ENCODE measurements at places on chromosomes 4 and X.
A peak's percentile ranks its signal among the peaks of the same experiment; 100 is the strongest.

GRCh38 chr4:41943506-41943905 is 8.3 kb downstream of the TMEM33 start:
- no peak for DNase-seq

- DNase-seq: no peak
Observed at GRCh38 chrX:134374294-134374693, 85.7 kb upstream of the HPRT1 start.

- no peak for DNase-seq
Observed at GRCh38 chr4:93831716-93832496, 3.4 kb downstream of the ATOH1 start.

GRCh38 chrX:141714680-141715079 is 16.1 kb upstream of the SPANXD start:
- no peak for DNase-seq

DNA sequence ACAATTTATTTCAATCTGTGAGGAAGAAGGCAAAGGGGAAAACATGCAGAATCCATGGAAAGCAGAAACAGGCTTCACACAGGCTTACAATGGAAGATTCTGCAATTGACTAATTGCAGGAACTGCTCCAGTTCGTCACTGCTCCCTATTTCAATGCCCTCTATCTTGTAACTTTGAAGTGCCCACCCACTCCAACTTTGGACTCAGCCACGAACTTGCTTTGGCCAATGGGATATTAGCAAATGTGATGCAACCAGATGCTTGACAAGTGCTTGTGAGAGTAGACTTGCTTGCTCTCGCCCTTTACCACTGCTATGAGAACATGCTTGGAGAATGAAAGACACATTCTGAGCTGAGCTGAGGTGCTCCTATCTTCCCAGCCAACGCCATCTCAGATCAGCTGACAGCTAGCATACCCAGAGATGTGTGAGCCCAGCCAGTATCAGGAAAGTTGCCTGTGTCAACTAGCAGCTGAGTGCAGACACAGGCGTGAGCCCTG is 105.7 kb upstream of the PTCHD1 start:
- no peak for DNase-seq

DNA sequence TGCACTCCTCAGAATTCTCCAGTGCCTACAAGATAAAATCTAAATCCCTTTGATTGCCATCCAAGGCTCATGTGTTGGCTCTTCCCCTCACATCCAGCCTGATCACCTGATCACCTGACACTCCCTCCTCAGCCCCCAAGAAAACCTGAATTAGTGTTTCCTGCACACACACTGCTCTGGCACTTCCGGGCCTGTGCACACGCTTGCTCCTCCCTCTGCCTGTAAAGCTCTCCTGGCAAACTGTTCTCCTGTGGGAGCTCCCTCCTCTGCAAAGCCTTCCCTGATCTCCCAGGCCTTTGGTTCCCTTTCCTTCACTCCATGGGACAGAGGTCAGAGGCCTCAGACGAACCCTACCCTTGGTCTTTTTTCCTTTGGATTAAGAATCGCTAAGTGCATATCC is 19.9 kb downstream of the PHKA2 start:
- DNase-seq: no peak

DNA sequence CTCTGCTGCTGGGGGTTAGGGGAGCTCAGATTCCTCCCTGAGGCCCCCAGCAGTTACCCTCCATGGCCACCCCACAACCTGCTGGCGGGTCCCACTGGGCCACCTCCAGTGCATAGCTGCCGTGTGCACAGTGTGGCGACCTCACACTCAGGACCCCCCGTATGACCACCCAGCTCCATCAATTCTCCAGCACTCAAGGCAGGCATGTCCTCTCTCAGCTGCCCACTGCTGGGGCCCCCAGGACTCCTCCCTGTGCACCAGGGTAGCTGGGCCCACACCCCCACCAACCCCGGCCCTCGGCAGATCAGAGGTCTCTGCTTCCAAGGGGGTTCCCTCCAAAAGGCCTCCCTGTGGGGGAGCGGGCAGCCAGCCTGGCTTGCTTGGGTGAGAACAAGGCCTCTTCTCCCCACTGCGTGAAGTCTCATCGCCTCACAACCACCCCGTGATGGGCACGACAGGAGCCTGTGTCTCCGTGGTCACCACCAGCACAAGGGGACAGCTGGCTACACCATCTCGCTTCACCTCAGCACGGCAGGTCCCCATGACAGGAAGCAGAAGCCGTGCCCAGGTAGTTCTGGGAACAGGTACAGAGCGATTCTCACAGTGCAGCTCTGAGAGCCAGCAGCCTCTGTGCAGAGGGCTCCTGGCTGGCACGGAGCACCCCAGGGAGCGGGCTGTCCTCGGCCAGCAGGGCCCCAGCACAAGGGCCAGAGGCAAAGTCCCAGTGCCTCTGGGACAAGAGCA is 4.6 kb upstream of the HAUS3 start:
- DNase-seq: no peak

- no peak for DNase-seq
Observed at GRCh38 chrX:63750811-63751210, 34.2 kb downstream of the ARHGEF9 start.

DNA sequence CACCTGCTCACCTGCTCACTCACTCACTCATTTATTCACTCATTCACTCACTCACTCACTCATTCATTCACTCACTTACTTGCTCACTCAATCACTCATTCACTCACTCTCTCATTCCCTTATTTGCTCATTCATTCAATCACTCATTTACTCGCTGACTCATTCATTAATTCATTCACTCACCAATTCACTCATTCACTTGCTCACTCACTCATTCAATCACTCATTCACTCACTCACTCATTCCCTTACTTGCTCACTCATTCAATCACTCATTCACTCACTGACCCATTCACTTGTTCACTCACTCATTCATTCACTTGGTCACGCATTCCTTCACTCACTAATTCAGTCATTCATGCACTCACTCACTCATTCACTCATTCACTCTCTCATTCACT is 88.7 kb upstream of the AFAP1 start:
- no peak for DNase-seq

DNA sequence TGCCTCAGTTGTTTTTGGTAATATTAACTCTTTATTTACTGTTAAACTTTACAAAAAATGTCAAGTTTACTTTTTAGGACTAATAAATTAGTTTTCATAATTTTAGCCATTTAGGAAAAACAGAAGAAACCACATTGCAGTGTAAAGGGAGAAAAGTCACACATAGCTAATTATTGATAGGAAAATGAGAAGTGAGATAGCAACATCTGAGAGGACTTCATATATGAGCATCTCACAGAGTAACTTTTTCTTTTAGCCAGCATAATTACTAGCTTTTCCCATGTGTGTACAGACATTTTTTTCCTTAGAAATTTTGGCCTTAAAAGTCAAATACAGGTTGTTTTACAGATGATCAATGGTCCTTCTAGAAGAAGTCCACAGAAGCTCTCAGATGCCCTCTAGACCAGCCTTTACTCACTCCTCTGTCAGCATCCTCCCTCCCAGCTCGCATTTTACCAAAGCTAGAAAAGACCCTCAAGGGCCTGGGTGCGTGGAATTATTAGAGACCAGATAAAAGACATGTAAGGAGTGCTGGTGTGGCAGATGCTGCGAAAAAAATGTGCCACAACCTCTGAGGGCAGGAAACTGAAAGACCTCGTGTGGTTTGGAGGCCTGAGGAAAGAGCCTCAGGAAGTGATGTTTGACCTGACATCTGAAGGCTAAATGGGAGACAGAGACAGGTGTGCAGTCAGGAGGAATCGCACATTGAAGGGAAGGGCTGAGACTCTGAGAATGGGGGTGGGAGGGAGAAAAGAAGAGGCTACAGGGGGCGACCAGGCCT is 156.9 kb downstream of the CBR4 start:
- no peak for DNase-seq

DNA sequence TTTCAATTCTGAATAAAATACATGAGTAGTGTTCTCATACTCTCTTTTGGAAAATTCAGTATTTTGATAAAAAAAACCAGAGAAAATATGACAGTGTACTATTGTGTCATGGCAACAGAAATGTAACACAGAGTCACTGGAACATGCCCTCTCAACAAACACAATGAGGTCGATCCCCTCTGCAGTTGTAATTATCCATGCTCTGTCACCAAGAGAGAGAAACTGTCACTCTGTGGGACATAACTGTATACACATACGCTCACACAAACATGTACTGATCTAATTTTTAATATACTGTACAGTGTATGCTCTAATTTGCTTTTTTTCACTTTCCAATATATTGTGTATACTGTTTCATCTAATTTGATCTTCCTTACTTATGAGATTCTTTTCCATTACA is 1136.8 kb upstream of the TENM3 start:
- no peak for DNase-seq

DNA sequence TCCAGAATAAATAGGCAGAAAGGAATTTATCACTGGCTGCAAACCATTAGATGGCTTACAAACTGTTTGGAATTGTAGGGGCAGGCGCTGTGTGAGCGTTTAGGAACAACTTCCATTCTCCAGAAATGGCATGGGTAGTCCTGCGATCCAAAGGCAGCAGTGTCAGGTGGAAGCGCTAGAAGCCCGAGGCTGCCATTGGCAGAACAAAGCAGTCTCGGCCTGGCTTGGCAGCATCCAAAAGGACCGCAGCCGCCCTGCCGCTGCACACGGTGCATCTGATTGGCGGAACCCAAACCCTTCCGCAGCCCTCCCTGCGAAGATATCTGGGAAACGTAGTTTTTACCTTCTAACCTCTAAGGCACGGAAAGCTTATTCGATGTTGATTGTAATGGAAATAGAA is 23.6 kb upstream of the YTHDC1 start:
- peak; percentile 75 for DNase-seq

DNA sequence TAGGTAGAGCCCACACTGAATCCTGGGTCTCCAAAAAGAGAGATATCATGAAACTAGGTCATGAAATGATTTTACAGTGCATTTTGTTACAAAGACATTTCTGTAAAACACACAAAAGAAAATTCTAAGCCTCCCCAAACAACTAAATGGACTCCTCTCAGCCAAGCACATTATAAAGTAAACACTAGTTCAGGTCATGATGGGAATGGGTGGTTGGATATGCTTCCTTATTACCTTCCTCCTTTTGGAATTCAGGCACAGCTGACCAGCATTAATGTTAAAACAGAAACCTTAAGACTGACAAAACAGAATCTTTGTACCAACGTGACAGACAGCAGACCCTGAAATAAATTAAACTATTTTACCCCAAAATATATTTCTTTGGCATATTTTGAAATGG is 87.9 kb upstream of the NPY2R start:
- no peak for DNase-seq

DNA sequence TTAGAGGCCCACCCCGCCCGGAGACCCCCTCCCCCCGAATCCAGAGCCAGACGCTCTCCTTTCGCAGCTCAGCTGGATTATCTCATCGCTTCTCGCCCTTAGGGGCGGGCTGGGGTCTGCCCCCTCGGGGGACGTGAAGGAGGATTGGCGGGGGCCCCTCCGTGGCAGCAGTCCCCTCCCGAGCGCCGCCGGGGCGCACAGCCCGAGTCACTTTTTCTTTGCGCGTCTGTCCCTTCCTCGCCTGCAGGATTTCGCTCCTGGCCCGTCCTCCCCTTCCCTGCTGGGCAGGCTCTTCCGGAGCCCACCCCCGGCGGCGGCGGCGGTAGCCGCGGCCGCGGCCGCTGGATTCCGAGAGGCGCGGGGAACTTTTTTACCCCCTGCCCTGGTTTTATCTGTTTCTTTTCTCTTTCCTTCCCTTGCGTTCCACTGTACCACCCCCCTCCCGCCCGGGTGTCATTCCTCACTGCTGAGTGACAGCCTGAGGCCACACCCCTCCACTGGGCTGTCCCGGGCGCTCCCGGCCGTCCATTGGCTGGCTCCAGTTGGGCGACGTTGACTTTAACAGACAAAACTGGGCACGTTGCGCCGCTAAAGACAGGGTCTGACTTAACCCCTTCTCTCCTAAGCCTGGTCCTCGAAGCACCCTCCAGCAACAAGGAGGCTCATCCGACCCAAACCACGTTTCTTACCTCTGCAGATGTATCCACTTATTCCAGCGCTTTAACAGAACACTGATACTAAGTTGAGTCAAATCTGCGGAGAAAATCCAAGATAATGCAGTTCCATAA is 492 bp upstream of the NKX3-2 start:
- DNase-seq: no peak

GRCh38 chrX:40527543-40527942 is 53.2 kb upstream of the ATP6AP2 start:
- no peak for DNase-seq

- no peak for DNase-seq
Observed at GRCh38 chr4:89358935-89359638, 51.5 kb upstream of the GPRIN3 start.

- DNase-seq: no peak
Observed at GRCh38 chrX:16931371-16931770, 15.1 kb upstream of the REPS2 start.

GRCh38 chr4:163816494-163816893 is 322.0 kb downstream of the TMA16 start:
- DNase-seq: no peak

- peak; percentile 91 for DNase-seq
Observed at GRCh38 chr4:120156120-120156718, 89.6 kb upstream of the MAD2L1 start.

- DNase-seq: no peak
Observed at GRCh38 chrX:65463550-65463949, 71.0 kb downstream of the LAS1L start.

- DNase-seq: no peak
Observed at GRCh38 chr4:41709844-41710481, 38.6 kb downstream of the PHOX2B start.

- DNase-seq: no peak
Observed at GRCh38 chr4:6169239-6169638, 31.1 kb downstream of the JAKMIP1 start.

DNA sequence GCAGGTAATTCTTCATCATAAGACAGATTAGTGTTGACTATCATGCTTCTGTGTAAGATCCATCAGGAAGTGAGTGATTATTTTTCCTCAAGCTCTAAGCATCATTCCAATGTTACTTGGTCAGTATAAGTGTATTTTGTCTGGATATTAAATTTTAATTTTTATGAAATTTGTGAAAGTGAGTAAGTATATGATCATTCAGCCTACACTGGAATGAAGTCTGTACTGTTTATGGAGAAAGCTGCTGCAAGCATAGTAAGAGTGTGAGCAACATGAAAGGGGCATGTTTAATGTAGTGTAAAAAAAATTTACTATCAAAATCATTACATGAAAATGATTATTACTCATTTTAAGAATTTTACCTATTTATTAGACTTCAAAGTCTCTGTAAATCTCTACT is 84.8 kb downstream of the IL15 start:
- no peak for DNase-seq

DNA sequence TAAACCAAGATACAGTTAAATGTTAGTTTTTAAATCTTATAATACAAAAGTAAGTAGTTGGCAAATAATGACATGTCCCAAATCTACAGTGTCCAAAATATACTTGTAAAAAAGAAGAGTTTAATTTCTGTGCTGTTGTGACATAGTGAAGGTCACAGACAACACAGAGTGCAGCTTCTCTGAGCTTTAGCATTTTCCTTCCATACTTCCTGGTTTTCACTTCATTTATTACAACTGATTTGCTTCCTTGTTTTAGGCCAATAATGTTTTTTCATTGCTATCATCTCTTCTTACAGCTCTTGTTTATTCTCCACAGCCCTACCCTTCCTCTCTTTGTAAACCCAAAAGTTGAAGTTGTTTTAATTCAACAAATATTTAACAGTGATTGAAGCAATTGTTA is 132.4 kb upstream of the TET2 start:
- DNase-seq: no peak

Measured in fibroblast of the conjunctiva (primary cell).